ENCODE measurements at places on chromosomes 5 and 9.

GRCh38 chr5:124660229-124661093, 86.0 kb downstream of the ZNF608 start:
- DNase-seq = no peak

GRCh38 chr5:122844910-122845228, 544 bp upstream of the SNX24 start:
- DNase-seq = no peak

GRCh38 chr5:68343421-68343826, 127.9 kb downstream of the PIK3R1 start:
- no peak for DNase-seq

DNA sequence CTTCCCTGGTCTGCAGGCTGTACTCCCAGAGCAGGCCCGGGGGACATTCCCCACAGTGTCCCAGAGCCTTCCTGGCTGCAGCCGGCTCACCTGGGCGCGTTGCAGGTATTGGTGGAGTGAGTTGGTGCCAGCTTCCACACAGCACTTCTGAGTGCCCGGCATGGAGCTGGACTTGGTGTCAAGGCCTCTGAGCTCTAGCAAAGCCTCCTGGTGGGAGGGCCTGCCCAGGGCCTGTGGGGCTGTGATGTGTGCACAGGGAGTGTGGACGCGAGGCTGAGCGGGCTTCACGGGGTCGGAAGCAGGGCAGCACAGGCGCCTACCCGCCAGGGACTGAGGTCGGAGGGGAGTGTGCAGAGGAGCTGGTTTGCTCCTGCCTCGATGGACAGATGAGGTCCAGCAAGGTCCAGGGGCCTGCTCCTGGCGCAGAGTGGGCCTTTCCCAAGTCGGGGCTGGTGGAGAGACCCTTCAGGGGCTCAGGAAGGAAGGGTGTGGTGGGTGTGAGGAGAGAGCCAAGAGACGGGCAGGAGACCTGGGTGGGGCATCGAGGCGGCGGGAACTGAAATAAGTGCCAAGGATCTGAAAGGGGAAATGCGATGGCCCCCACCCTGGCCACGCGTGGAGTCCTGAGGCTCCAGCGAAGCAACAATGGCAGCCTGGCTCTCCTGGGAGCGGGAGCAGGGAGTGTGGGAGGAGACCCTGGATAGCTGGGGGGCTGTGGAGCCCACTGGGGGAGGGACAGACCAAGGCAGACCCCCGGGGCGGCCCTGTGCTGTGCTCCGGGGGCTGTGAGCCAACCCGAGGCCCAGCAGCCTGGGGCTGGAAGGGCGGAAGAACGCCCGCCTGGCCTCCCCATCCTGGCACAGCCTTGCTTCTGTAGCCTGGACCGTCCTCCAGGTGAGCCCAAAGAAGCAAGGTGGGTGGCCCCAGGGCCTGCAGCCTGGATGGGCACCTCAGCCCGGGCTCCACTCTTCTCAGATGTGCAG, 78.4 kb downstream of the RXRA start:
- DNase-seq = no peak

DNA sequence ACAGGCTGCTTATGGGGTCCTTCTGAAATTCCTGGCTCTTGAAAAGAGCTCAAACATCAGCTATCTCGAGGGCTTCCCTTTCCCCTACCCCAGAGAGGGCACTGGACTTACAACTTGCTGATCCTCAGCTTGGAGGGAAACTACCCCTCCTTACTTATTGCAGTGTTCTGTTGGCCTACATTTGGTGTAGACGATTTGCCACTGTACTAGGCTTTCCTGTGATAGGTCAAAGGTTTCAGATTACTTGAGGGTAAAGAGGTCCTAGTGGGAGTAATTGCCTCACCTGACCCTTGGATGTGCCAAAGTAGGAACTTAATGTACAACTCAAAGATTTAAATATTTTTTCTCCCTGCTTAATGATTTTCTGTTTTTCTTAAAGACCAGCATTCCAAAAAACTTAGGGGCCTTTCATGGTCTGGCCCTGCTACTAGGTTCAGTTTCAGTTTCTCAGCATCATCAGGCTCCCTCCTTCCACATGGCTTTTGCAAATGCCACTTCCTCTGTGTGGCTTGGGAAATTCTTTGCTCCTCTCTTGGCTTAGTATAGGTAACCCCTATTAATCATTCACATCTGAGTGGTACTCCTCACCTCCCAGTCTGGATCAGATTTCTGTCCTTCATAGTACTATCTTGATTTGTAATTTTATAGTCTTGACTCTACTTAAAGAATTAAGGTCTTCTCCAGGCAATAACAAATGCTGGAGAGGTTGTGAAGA, 32.4 kb downstream of the CYSTM1 start:
- DNase-seq = no peak

DNA sequence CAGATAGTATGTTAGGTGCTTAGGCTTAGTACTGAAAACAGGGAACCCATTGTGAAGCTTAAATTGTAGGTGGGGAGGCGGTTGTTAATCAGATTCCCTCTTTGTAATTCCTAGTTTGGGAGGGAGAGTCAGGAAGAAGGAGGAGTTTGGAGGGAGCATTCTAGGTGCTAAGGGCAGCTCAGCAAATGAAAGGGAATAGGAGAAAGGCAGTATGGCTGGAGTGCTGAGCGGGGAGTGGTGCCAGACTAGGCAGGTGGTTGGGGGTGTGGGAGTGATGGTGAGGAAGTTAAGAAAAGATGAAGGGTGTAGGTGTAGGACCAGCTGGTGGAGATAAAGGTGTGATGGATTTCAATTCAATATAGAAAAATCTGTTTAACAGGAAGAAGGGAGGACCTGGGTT, 11.1 kb upstream of the GARNL3 start:
- DNase-seq = no peak

DNA sequence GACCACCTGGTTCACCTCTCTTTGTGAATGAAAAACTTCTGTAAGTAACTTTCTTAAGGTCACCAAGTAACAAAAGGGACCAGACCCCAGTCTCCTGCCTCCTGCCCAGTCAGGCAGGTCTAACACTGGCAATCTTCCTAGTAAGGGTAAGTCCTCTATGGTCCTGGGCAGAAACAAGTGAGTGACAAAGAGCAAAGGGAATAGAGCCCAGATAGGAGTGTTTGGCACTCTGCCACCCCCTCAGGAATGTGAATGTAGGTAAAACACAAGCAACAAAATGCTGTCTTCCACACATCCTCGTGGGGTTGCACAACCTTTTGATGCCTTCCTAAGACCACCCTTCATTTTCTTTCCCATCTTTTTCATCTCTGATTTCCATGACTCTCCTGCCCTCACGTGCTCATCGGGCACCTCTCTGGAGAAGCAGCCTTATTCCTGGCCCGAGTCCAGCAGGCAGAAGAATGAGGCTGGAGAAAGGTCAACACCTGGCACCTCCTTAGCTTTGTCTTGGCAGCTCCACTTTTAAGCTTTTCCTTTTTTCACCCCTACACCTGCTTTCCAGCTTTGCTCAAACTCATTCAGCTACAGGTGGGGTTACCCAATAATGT, 90.2 kb upstream of the LHFPL2 start:
- no peak for DNase-seq

GRCh38 chr5:64665243-64665642, 25.1 kb upstream of the SHISAL2B start:
- no peak for DNase-seq

DNA sequence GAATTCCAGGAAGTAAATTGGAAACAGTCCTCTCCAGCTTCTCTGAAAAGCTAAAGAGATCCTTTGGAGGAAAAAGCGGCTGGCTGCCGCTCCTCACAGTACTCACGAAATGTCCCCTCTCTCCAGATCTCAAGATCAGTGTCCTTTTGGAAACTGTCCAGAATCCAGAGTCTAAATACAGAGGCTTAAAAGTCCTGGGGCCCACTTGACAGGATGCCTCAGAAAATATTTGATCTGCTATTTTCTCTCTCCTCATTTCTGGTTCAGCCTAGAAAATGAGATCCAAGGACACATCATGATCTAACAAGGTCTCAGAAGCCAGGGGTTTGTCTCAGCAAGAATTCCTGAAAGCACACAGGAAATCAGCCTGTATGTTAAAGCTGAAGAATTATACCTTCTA, 7.2 kb downstream of the C1QTNF2 start:
- no peak for DNase-seq

DNA sequence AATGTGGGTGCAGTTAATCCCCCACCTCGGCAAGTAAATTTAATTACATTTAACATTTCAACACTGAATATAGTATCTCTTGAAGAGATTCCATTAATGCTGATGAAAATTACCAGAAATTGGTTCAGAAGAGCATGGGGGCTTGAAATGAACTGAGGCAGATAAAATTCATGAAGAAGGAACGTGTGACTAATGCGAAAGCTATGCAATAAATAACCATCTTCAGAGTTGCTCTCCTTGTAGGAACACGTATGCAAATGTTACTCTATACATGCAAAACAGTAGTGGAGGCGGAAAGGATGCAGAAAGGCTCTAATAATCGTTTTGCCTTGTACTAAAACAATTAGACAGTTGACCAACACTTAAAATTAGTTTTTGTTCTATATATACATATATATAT, 320.2 kb downstream of the CTNND2 start:
- no peak for DNase-seq

- DNase-seq = no peak
Measured at GRCh38 chr5:73282383-73282782, 109.4 kb downstream of the TMEM174 start.
